ENCODE measurements at places on chromosomes 12 and 14.
A peak's percentile ranks its signal among the peaks of the same experiment; 100 is the strongest.

DNA sequence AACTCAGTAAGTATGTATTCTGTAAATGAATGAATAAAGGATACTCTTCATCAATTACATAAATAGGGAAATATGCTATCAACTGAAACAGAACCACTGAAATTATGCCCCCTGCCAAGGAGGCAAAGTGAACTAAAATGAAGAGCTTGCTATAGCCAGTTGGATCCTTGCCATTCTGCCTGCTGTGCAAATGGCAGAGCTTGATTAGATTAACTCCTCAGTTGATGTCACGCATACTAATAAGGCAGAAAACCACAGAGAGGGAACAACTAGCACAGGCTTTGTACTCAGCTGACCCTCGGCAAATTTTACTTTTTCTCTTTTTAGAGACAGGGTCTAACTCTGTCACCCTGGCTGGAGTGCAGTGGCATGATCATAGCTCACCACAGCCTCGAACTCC lies 36.7 kb upstream of the FERMT2 start:
- DNase-seq: no peak

DNA sequence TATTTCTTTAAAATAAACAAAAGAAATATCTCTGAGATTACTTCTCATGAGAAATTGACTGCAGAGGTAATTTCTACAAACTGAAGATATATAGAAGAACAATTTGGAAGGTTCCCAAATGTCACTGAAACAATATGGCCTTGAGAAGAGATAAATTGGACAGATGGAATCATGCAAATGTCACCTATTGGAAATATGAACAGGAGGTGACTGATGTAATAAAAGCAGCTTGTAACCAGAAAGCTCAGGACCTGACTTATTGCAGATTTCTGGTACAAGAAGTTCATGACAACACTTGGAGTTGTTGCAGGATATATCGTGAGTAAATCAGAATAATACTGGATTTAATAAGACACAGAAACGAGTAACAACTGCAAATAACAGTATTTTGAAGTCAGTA lies 93.3 kb upstream of the TRHDE start:
- no peak for DNase-seq

- no peak for DNase-seq
Measured at GRCh38 chr14:53786045-53786444, 170.6 kb downstream of the BMP4 start.

DNA sequence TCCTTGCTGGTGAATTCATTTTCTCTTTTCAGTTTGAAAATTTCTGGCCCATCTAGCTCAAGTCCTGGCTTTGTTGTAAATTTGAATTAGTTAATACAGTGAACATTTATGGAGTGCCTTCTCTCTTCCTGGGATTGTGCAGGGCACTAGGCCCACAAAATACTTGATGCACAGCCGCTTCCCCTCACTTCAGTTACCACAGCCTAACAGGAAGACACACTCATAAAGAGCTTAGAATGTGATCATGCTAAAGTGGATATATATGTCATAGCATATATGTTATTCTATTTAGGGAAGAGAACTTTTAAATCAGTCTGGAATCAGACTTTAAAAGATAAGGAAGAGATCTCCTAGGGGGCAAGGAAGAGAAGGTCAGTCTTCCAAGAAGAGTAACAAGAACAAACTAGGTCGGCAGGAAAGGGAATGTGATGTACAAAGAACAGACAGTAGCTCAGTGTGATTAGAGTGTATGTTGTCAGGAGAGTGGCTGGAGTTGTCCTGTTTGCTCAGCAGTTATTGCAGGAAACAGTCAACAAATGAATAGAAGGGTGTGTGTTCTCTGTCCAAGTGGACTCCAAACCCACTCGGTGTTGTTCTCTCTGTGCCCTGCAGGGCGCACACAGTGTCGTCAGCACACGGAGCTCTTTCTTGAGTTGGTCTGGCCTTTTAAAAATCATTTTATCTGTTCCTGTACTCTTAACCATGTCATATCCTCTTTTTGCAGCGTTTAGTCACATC lies 74.4 kb downstream of the DAAM1 start:
- DNase-seq: no peak

- DNase-seq: peak; percentile 12
Measured at GRCh38 chr12:46661110-46661845, 164.5 kb downstream of the SLC38A4 start.

GRCh38 chr14:103699901-103700752 lies 15.1 kb downstream of the XRCC3 start:
- no peak for DNase-seq

GRCh38 chr12:52248541-52249461 lies 15.8 kb downstream of the KRT7 start:
- no peak for DNase-seq

GRCh38 chr14:50957296-50957695 lies 13.0 kb upstream of the PYGL start:
- DNase-seq: no peak

DNA sequence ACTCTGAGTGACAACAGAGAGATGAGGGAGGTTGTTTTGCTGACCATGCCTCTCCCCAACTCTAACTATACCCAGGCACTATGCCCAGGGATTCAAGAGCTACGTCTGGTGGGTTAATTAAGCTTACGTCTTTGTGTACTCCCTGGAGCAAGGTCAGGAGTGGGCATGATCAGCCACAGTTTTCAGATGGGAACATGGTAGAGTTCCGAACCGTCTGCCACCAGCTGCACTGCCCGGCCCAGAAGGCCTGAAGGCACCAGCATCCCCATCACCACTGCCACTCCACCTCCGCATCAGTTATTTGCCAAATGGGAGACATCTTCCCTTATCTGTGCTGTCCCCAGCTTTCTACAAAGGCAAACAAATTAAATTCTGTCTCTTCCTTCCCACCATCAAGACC lies 11.1 kb upstream of the GPX2 start:
- DNase-seq: no peak

DNA sequence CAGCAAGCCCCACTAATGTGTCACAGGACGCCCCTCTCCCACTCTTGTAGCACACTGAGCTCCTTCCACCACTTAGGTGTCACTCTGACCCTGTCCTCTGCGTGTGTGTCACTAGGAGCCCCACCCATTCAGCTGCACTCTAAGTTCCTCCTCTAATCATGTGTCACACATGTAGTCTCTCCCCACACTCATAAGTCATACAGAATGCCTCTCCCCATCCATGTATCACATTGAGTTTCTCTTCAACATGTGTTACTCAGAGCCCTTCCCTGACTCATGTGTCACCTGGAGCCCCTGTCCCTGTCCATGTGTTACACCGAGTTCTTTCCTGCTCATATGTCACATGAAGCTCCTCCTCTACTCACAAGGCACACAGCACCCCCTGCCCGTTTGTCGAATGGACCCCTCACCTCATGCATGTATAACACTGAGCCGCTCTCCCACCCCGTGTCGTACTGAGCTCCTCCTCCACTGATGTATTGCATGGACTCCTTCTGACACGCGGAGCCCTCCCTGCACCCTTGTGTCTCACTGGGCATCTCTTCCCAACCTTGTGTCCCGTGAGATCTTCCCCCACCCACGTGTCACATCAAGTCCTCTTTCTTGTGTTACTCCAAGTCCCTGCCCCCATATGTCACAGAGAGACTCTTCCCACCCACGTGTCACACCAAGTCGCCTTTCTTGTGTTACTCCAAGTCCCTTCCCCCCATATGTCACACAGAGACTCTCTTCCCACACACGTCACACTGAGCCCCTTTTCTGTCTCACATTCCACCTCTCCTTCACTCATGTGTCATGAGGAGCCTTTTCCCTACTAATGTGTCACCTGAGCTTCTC lies 31.0 kb downstream of the RTL1 start:
- no peak for DNase-seq

DNA sequence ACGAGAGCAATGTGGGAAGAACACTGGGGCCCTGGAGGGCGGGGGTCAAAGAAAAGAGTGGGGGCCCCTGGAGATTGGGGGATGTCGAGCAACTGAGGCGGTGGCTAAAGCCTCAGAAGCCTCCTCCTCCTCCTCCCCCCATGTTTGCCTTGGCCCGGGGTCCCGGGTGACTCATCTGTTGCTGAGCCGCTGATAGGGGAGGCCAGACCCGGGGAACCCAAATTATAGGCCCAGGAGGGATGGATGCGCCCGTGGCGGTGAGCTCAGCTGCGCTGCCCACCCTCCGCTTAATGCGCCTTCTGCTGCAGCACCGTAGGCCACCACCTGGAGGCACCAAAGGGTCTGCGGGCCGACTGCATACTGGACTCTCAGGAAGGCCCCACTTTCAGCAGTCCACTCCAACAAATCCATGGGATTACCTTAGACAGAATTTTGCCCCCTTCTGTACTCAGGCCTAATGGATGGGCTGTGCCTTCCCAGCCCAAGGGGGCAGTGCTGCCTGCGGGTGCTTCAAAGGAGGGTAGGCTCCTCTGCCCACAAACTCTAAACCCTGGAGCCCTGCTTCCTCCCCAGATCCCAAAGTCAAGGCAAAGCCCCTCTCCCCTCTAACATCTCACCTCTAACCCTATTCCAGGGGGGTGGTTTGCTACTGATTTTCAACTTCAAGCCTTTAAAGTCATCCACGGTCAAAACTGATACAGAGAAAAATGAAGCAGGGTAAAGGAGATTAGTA lies 2.6 kb upstream of the WNT10B start:
- no peak for DNase-seq

DNA sequence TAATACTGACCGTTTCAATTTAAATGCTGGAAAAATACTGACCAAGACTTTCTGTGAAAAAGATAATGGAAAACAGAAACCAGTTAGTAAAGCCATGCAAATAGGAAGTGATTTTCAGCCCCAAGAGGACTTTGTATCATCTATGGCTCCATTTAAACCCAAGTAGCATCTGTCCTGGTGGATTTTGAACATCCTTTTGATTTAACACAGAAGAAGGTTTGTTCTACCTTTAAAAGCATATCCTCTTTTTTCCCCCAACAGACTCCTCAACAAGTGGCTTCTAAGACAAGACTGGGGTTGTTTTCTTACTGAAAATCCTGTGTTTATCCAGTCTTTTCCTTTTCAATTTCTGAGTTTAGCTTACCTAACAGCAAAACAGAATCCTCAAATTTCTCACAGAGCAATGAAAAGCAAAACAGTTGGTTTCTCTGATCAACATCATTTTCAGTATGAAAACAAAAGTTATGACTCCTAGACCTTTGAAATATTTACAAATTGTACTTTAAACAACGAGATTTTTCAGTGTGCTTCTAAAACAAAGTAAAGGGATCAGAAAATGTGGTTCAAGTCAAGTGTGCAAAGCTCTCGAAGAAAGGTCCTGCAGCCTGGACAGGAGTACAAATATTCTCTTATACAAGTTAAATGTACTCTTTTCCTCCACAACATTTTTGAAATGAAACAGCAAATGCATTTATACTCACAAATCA lies 2.9 kb downstream of the PHLDA1 start:
- DNase-seq: no peak

- DNase-seq: peak; percentile 92
Measured at GRCh38 chr12:103318566-103318965, 177.2 kb downstream of the C12orf42 start.

DNA sequence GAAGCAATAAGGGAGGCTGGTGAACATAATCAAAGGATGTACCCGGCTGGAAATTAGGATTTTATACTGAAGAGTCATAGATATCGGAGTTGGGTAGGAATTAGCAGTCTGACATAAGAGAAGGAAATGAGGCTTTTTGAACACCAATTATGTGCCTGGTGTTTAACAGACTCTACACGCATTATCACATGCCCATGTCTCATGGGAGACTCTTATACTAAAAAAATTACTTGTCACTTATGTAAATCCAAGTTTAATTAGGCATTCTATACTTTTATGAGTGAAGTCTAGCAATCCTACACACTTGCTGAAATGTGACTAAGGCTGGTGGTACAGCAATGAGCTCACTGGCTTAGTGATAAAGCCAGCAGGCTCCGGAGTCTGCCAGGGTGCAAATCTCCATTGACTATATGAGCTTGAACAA lies 93.5 kb downstream of the NUAK1 start:
- no peak for DNase-seq

- DNase-seq: no peak
Measured at GRCh38 chr12:68378872-68379606, 46.9 kb upstream of the MDM1 start.

GRCh38 chr14:91891721-91892220 lies 24.4 kb upstream of the TC2N start:
- no peak for DNase-seq

DNA sequence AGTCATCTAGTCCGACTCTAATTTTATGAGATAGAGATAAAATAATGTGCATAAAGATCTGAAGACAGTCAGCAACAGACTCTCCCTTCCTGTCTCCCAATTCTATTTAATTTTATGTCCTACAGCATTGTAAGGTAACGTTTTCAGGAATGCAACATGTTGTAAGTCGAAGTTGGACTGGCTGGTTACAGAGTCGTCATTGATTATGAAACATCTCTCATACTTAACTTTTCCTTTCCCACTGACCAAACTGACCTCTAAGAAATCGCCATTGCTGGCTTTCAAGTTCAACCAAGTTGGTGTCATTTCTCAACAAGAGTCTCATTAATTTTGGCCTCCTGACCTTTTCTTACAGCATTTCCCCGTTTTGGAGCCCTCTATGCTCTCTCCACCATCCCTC lies 4.9 kb upstream of the RIC8B start:
- no peak for DNase-seq

DNA sequence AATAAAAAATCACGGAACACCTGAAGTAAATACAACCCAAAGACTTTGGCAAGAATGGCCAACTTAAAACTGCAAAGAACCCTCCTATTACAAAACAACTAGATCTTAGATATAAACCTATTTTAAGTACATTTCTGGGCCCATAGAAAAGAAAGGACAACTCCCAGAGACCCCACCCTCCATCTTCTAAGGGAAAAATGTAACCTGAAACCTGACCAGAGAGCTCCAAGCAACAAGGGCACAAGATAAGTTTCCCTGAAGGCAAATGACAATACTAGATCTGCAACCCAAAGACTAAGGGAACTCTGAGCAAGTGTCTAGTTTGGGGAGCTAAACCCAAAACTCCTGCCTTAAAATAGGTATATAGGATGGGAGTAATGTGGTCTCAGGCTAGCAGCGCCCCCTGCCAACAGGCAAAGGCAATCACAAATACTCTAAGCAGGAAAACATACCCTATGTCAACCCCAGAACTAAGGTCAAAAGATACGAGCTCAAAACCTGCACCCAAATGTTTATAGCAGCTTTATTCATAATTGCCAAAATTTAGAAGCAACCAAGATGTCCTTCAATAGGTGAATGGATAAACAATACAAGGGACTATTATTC lies 218.9 kb downstream of the ITPR2 start:
- DNase-seq: no peak

DNA sequence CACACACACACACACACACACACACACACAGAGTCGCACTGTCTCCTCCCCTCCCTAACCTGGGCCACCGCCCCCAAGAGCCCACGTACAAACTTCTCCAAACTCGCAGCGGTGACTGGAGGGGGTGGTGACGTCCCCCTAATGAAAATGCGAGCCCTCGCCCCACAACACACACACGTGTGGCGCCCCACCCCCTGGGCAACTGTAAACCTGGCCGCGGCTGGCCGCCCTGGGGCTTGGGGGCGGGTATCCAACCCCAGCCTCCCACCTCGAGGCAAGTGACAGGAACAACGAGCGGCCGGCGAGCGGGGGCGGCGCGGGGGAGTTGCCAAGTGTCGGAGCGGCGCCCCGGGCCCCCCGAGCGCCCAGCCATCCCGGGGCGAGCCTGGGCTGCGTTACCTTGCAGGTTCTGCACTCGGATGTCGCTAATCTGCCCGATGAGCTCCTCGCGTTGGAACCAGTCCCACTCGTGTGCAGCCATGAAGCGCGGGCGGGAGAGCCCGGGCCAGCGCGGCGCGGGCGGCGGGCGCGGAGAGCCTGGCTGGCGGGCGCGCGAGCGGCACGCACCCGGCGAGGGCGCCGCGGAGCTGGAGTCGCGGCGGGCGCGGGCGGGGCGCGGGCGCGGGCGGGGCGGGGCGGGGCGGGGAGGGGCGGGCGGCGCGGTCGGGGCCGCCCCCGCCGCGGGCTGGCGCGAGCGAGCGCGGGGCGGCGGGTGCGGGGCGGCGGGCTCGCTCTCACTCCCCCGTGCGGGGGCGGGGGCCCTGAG lies at the start of gene CLMN:
Gene CLMN, minus strand, starts transcription at position 597 of the 766 bp plus-strand sequence. Its CDS starts 116 bp downstream, at position 481.
- DNase-seq: no peak

Measured in NCI-H187 treated with DMSO at 0.1 percent for 48 hours (cell line).